Psoas muscle (tissue), 8 donors: ENCODE measurements at places on chromosomes 5 and 9. TPM values are rescaled to one million over a fixed set of nuclear protein-coding genes. Genes with fewer than 3 reads are reported as not detected.

DNA sequence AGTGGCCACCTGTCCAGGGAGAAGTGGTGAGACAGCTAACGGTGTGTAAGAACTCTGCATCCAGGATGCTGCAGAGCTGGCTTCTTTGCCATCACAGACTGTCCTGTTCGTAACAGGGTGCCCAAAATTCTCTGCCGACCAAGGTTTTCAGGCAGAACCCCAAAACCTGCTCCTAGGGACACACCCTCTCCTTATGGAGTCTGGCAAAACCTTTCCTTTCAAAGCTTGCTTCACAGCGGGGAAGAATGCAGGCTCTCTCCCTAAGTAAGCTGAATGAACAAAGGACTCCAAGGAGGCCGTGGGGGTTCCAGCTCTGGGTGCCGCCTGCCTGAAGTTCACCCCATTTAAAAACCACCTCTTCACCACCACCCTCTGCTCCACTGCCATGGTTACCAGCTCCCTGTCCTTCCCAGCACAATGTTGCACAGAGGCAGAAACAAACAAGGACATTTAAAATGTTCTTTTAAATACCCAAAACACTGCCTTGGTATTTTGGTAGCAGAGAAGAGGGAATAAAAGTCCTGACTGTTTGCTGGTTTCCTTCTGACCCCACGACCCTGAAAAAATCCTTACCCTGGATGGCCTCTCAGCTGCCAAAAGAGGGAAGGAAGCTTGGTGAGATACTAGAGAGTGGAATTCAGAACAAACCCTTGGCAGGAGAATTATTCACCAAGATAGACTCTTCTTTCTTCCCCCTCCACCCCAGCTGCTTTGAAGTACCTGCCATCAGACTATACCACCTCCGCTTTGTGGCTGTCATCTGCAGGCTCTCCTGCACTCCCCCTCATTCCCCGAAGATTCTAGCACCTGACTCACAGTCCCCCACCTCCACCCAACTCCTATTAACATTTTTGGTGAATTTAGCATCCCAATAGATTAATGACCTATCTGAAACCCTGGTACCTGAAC is 7.1 kb upstream of the KLF9 start:
- H3K27ac ChIP-seq, result peak overlapping the region; percentile 100
- H3K4me3 ChIP-seq, result peak overlapping the region; percentile 76
- DNase-seq, result no peak

- H3K27me3 ChIP-seq, result no peaks in the 10 kb centered on the region
- H3K36me3 ChIP-seq, result no peaks in the 10 kb centered on the region
- no peak for DNase-seq
- H3K4me1 ChIP-seq, result peaks cover 11% of the 10 kb centered on the region
- no peak overlapping the region for H3K27ac ChIP-seq
Observed at GRCh38 chr5:54307583-54307982, 2.8 kb downstream of the ARL15 start.

DNA sequence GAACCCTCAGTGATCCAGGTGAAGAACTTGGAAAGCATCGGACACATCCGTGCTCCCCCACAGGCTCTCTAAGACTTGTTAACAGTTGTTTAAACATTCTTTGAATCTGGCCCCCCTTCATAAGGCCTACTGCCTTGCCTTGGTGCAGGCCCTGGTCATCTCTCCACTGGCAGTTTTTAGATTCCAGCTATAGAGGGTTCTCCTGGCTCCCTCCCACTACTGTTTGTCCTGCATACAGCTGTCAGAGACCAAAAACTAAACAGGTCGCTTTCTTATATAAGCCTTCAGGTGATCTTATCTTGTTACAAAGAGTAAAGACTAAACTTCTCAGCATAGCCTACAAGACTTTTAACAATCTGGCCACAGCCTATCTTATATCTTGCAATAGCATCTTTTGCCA is 32.3 kb downstream of the NRG2 start:
- DNase-seq, result no peak
- H3K36me3 ChIP-seq, result no peaks in the 10 kb centered on the region
- peak overlapping the region; percentile 91 for H3K27ac ChIP-seq
- H3K4me3 ChIP-seq, result no peak overlapping the region
- no peaks in the 10 kb centered on the region for H3K27me3 ChIP-seq
- peaks cover 51% of the 10 kb centered on the region for H3K4me1 ChIP-seq

GRCh38 chr9:135920256-135920930 is 13.0 kb upstream of the CAMSAP1 start:
- H3K36me3 ChIP-seq, result peaks cover 54% of the 10 kb centered on the region
- peak overlapping the region; percentile 1 for H3K27ac ChIP-seq
- H3K4me3 ChIP-seq, result no peak overlapping the region
- no peaks in the 10 kb centered on the region for H3K4me1 ChIP-seq
- no peaks in the 10 kb centered on the region for H3K27me3 ChIP-seq
- peak; percentile 42 for DNase-seq

The ZNF883 gene
- 0.66 TPM for total RNA-seq

The SEMA6A gene
- total RNA-seq, result 3.1 TPM

The CKMT2 gene
- total RNA-seq, result 517 TPM
